NCI-H2081 treated with DMSO at 0.1 percent for 48 hours (cell line): ENCODE measurements at places on chromosomes 7 and 10.

DNA sequence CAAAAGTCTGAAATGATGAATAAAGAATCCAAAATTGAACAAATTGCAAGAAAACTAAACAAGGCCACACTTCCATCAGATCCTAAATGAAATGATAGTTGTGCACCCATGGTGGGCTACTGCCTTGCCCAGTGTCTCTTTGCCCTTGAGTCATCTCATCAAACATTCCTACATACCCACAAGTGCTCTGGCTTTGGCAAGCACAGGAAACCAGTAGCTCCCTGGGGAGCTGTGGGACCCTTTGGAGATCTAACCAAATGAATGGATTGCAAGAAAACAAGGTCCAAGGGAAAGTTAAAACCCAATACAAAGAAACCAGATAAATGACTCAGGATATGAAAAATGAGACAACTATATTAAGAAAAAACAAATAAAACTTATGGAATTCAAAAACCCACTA lies 129.8 kb upstream of the TMEM229A start:
- no peak for DNase-seq

DNA sequence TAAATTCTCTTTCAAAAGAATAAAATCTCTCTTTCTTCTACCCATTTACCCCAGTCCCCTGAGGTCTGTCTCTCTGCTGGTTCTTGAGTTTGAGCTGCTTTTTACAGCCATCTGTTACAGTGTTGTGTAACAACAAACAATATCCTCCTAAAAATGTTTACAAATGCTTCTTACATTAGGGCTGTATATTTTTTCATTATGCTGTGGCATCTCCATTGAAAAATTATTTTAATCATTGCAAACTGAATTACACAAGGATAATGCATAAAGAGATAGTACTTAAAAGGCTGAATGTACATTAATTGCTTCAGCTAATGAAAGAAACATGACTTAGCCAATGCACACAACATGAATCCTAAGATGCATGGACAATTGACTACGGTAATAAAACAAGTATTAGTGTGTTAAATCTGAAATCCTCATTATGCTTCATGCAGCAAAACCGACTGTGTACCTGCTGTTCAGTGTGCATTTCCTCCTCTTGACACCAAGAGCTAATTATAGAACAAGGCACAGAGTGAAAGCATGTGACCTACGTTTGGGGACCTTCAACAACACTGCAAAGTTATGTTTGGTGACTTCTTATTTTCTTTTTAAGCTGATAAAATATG lies 181.7 kb upstream of the RHOBTB1 start:
- DNase-seq, result no peak

- DNase-seq, result no peak
These were observed 138.0 kb downstream of the ADCY1 start for GRCh38 chr7:45712057-45712689.

- no peak for DNase-seq
These were observed 23.5 kb downstream of the TMEM273 start for GRCh38 chr10:49164559-49165188.

GRCh38 chr10:126247446-126247975 lies 140.8 kb downstream of the ADAM12 start:
- DNase-seq, result no peak
